ENCODE measurements at places on chromosomes 12 and 14.

- DNase-seq, result no peak
These were observed 10.3 kb upstream of the PGAM5 start for GRCh38 chr12:132700212-132700822.

- DNase-seq, result no peak
These were observed 60.8 kb downstream of the SAMD4A start for GRCh38 chr14:54627540-54628363.

DNA sequence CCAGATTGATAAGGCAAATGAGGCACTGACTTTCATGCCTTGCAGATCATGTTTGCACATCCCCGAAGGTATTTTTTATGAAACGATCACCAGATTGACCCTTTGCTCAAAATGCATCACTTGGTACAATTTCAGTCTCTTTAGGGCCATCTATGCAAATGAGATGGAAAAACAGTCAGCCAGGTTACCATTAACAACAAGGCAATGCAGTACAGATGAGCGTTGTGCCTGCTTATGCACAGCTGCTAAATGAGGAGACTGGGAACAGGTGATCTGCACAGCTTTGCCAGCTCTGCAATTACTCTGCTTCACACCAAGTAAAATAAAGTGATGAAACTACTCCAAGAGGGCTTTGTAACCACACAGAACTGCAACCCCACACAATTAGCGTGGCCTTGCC, 26.1 kb upstream of the PLEKHG7 start:
- DNase-seq, result peak; percentile 29

DNA sequence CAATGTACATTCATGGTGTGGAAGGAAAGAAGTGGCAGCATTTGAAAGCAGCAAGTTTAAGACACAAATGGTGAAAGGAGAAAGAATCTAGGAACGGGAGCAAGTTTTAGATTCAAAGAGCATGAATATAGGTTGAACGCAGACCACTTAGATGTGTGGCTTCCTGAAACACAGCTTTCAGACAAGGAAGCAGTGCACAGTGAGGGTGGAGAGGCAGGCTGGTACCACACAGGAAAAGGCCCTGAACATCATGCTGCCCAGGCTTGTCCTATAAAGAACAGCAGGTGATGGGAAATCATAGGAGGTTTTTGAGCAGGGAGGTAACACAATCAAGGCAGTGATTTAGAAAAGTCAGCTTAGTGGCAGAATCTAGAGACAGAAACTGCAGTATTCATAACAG, 35.6 kb downstream of the GNS start:
- no peak for DNase-seq

GRCh38 chr12:38921025-38921677, 15.8 kb upstream of the CPNE8 start:
- no peak for DNase-seq

GRCh38 chr14:55838529-55839052, 258.6 kb downstream of the KTN1 start:
- no peak for DNase-seq

GRCh38 chr14:35958499-35958898, 132.4 kb downstream of the BRMS1L start:
- DNase-seq, result peak; percentile 47

- DNase-seq, result no peak
These were observed 404.7 kb downstream of the DAD1 start for GRCh38 chr14:22184157-22184829.

Data from esophagus muscularis mucosa (tissue), 4 donors.